T-helper 2 cell (primary cell): ENCODE measurements at places on chromosomes 5 and 9.
A peak's percentile ranks its signal among the peaks of the same experiment; 100 is the strongest.

- DNase-seq = no peak
Measured at GRCh38 chr9:93287189-93287552, 103.2 kb downstream of the WNK2 start.

- DNase-seq = no peak
Measured at GRCh38 chr5:174527916-174528540, 196.4 kb upstream of the MSX2 start.

GRCh38 chr5:76809141-76809540, 9.7 kb upstream of the F2RL1 start:
- no peak for DNase-seq

DNA sequence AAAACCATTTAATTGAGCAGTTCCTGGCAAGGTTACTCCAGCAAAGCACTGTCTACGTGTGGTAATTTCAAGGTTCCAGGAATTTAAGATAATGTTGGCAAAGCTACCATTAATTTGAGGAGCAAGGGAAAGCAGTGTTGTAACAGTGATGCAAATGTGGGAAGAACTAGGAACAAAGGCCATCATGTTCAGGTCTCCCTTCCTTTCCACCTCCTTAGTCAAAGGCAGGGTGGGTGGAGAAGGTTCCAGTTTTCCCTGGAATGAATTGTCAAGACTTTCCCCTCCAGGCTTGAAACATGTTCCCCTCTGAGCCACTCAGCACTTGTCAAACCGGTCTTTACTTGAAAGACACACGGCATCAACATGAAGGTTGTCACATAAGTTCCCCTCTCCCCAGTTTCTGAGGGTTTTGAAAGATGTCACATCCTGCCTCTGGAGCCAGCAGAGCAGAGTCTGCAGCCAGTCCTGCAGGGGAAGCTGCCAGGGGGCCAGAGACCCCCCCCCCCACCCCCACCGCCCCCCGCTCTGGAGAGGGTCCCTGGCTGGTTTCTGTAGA, 226.0 kb downstream of the GAS1 start:
- DNase-seq = no peak

DNA sequence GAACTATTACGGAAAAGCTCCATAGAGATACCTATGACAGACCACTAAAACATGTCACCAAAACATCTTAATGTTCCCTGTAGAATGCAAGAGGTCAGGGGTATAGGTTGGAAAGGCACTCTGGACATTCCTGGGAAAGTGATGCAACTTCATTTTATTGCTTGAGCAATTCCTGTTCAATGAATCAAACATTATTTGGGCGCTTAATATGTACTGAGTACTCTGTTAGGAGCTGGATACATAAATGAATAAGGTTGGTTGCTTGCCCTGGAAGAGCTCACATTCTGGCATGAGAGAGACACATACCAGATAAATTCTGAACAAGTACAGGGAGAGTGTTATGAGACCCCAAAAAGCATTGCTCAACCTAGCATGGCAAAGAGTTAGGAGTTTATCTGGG, 408.9 kb upstream of the DMAC1 start:
- no peak for DNase-seq

DNA sequence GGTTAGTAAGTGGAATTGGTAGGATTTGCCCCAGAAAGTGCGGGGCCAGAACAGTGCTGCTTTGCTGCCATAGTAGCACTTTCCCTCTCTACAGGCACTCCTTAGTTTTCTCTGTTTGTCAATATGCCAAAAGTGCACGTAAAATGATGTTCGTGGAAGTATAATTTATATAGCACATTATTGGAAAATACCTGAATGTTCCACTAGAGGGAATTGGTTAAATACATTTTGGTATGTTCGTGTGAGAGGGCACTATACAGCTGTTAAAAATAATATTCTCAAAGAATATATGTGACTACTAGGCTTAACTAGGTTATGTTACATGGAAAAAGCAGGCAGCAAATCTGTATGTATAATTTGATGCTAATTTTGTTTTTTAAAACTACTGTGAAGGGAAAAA, 184.0 kb upstream of the GDNF start:
- DNase-seq = no peak

- DNase-seq = no peak
Measured at GRCh38 chr5:172870291-172870714, 36.3 kb downstream of the ERGIC1 start.

GRCh38 chr5:123007182-123007581, 29.3 kb downstream of the PPIC start:
- no peak for DNase-seq

DNA sequence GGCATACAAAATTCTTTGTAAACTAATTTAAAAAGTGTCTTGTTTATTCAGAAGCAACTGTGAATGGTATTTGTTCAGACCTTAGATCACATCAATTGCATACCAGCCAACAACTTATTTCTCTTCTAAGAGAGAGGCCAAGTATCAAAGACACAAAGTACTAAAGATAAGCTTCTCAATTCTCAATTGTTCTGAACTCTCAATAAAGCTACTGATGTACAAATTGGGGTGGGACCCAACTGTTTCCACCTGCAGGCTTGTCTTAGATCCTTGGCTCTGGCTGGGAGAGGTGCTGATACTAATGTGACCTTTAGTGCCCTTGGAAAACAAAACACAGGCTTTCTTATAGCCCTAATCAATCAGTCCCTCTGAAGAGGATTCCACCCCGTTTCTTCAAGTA, 22.1 kb downstream of the XRCC4 start:
- DNase-seq = no peak

GRCh38 chr9:107874591-107875369, 385.2 kb upstream of the KLF4 start:
- no peak for DNase-seq

GRCh38 chr5:119578937-119579336, 50.4 kb upstream of the FAM170A start:
- DNase-seq = peak; percentile 45

DNA sequence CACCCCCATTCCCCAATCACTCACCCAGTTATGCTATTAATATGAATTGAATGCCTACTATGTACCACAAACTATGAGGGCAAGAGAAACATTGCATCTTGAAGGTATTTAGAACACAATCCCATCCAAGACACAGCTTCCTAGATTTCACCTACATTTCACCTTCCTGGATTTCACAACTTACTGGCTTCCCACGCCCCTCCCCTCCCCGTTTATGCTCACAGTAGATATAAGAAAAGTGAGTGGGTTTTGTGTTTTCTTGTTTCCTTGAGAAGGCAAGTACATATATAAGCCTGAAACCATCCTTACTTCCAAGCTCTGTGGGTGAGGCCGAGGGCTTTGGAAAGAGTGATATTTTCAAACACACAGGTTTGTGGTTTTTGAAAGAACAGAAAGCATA, 465.0 kb downstream of the BNC2 start:
- DNase-seq = no peak

DNA sequence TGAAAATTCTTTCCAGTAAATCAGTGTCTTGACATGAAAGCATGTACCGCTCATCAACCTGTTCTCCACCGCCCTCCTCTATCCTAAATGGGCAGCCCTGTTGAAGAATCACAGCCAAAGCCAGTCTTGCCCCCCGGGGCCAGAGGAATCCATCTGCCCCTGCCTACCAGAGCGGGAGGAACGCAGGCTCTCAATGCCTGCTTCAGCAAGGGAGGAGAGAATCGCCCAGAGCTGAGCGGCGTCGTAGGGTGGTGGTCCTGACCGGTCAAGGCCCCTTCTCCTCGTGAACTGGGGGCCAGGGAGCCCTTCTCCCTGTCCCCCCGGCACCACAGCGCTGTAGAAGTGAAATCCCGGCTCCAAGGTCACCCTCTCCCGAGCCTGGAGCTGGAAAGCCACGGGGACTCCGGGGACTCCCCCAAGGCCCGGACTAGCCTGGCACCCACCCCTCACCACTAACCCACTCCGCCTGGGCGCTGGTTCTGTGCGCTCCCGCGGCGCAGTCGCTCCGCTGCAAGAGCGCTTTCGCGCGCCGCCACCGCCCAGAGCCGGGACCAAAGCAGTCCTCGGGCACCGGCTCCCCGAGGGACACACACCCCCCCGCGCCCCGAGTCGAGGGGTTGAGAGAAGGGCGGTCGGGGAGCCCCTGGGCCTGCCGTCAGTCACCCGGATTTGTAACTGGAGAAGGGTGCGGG, 718 bp upstream of the TMEM215 start:
- no peak for DNase-seq

DNA sequence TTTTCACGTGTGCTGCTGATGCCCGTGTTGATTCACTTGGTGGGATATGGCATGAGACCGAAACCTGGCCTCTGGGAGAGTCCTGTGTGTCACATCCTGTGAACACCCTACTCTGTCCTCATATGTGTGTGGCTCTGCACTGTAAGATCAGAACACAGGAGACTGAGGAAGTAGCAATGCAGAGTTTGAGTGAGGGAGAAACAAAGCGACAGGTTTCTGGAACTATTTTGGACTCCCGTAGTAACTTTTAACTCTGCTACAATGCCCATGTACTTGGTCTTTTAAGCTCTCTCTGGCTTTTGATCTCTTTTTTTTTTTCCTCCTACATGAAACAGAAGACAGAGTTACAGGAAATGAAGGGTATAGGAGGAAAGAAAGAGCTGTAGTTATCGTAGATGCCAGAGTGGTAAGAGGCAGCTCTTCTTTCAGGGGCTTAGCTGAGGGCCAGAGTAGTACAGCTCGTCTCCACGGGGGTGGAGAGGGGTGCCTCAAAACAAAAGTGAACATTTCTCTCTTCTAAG, 26.6 kb downstream of the GRAMD2B start:
- peak; percentile 19 for DNase-seq

DNA sequence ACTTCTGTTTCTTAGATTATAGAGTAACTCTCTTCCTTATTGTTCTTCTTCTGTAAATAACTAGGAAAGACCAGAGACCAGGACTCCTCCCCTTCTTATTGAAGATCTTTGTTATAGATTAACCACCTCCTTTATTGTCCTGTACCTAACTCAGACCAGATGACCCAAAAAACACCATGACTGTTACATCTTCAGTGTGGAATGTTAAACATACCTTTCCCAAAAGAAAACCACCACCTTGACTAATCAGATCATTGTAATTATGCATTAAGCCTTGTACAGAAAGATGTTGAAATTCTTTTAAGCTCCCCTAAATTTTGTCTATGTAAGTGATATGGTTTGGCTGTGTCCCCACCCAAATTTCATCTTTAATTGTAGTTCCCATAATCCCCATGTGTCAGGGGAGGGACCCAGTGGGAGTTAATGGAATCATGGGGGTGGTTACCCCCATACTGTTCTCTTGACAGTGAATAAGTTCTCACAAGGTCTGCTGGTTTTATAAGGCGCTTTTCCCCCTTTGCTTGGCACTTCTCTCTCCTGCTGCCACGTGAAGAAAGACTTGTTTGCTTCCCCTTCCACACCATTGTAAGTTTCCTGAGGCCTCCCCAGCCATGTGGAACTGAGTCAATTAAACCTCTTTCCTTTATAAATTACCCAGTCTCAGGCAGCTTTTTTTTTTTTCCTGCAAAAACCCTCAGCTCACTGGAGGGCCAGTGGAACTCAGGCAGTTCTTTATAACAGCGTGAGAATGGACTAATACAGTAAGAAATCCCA, 26.3 kb downstream of the ARSB start:
- DNase-seq = no peak

- DNase-seq = no peak
Measured at GRCh38 chr9:37417252-37417803, 5.2 kb upstream of the GRHPR start.

GRCh38 chr5:174832025-174832424, 107.6 kb downstream of the MSX2 start:
- DNase-seq = no peak

- no peak for DNase-seq
Measured at GRCh38 chr9:111952559-111952958, 55.9 kb downstream of the UGCG start.

DNA sequence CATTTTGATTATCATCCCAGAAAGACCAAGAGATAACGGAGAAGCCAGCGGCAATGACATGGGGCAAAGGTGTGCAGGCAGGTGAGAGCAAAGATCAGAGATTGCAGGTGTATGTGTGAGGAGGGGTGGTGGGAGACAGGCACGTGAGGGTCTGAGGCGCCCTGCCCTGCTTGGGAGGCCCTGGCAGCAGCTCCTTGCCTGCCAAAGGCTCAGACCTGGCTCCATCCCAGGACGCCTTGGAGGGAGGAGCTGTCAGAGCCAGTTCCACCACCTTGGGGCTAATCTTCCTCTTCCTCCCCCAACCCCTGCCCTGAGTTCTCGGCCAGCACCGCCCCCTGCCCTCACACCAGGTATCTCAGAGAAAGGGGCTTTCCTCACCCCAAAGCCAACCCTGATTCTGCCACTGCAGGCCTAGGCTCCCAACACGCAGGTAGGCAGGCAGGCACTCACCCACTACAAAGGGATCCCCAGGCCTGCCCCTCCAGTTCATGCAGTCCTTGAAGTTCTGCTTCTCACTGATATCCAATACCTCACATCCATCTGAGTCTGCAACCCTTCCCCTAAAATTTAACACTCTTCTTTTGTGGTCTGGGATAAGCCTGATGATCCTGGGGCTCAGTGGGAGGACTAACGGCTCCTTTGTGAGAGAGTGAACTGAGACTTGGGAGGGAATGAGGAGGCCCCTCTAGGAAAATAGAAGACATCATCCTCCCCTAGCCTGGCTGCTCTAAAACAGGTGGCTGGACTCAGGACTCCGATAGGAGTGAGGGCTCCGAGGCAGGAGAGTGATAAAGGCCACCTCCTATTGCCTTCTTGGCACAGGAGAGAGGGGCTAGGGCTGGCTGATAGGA, 1.8 kb downstream of the AQP3 start:
- no peak for DNase-seq

DNA sequence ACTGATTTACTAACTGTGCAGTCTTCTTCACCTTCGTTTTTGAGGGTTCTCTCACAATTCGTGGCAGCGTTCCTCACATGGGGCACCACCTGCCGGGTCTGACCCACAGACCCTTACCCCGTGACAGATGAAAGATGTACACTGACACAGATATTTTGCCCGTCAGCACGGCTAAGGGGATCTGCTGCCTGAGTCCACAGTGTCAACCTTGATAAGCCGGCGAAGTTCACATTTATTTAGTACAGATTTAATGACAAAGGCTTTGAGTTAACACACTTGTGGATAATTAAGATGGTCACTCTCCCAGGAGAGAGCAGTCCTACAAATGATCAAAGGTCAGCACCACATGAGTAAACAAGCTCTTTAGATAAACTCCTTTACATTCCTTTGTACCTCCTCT, 15.9 kb upstream of the TEX10 start:
- DNase-seq = no peak

DNA sequence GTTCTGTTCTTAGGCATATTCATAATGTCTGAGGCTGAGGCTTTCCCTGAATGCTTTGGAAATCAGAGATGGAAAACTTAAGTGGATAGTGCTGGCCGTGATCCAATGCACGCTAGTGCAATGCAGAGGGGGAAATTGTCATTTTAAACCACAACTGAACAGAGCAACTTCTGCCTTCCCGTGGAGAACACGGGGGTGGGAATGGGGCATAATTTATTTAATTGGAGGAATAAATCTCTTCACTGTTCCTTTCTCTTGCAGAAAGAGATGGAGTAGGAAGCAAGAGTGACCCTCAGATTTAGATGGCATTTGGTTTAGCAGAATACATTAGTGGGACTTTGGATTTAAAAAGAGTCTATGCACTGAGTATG, 22.9 kb upstream of the NREP start:
- DNase-seq = no peak
